ENCODE measurements at places on chromosomes 11 and 22. TPM values are rescaled to one million over a fixed set of nuclear protein-coding genes. Genes with fewer than 3 reads are reported as not detected.

DNA sequence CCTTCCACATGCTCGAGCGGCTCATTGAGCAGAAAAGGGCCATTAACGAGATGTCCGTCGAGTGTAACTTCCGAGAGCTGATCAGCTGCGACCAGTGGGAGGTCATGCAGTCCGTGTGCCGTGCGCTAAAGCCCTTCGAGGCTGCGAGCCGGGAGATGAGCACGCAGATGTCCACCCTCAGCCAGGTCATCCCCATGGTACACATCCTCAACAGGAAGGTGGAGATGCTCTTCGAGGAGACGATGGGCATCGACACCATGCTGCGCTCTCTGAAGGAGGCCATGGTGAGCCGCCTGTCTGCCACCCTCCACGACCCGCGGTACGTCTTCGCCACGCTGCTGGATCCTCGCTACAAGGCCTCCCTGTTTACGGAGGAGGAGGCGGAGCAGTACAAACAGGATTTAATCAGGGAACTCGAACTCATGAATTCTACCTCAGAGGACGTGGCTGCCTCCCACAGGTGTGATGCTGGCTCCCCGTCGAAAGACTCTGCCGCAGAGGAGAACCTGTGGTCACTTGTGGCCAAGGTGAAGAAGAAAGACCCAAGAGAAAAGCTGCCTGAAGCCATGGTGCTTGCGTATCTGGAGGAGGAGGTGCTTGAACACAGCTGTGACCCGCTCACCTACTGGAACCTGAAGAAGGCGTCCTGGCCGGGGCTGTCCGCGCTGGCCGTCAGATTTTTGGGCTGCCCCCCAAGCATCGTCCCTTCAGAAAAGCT, 31.7 kb downstream of the ALG12 start:
- DNase-seq = no peak

The SAC3D1 gene
- total RNA-seq = 17.6 TPM

The MS4A10 gene
- total RNA-seq = not detected

The CYP2R1 gene
- 21.4 TPM for total RNA-seq

Data from Calu3 (cell line).